ENCODE measurements at places on chromosomes 2 and 18. TPM values are rescaled to one million over a fixed set of nuclear protein-coding genes. Genes with fewer than 3 reads are reported as not detected.

DNA sequence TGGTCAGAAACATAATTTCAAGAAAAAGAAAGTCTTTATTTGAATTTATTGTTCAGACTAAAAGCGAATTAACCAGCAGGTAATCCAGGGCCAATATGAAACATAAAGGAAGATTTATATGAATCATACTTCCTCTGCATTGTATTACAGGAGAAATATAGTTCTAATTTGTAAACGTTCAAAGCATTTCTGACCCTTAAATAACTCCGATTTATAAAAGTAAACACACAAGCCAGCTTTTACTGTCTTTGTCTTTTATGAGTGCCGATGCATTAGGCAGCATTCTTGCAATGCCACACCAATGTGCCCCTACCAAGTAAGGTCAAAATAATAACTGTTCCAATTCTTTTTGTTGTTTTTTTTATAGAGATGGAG is 118.8 kb upstream of the RBBP8 start:
- H3K4me3 ChIP-seq, result no peak overlapping the region
- no peaks in the 10 kb centered on the region for H3K36me3 ChIP-seq
- no peak overlapping the region for H3K27ac ChIP-seq
- no peak for DNase-seq

- no peaks in the 10 kb centered on the region for H3K4me1 ChIP-seq
- no peak overlapping the region for H3K27ac ChIP-seq
- no peaks in the 10 kb centered on the region for H3K36me3 ChIP-seq
Observed at GRCh38 chr2:128817171-128817570, 498.5 kb upstream of the HS6ST1 start.

GRCh38 chr2:42566025-42566424 is 2.4 kb upstream of the MTA3 start:
- peak overlapping the region; percentile 5 for H3K4me3 ChIP-seq
- no peak for DNase-seq
- no peak overlapping the region for H3K27ac ChIP-seq
- peaks cover 4% of the 10 kb centered on the region for H3K36me3 ChIP-seq
- peaks cover 29% of the 10 kb centered on the region for H3K4me1 ChIP-seq

GRCh38 chr18:37314534-37314933 is 251.1 kb downstream of the CELF4 start:
- H3K27me3 ChIP-seq, result no peaks in the 10 kb centered on the region
- no peak overlapping the region for H3K4me3 ChIP-seq
- no peaks in the 10 kb centered on the region for H3K4me1 ChIP-seq
- no peaks in the 10 kb centered on the region for H3K36me3 ChIP-seq

- DNase-seq, result no peak
- H3K4me3 ChIP-seq, result no peak overlapping the region
- no peaks in the 10 kb centered on the region for H3K27me3 ChIP-seq
- peaks cover 6% of the 10 kb centered on the region for H3K36me3 ChIP-seq
Observed at GRCh38 chr2:63425079-63425416, 163.2 kb downstream of the WDPCP start.

DNA sequence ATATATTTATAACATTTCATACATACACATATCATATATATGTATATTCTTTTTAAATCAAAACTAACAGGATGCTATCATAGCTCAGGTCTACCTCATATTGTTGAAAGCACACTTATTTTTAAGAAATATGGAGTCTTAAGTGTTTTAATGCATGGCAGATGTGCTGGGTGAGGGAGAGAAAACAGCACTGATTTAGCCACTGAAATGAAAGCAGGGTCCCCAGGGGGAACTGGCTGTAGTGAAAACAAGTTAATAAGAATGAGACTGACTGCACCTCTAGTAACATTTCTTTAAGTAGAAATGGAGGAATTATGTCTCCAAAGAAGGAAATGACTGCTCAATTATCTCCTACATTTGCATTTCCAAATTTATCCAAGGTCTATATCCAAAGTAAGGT is 857.8 kb downstream of the DCDC2C start:
- no peak overlapping the region for H3K4me3 ChIP-seq
- H3K27me3 ChIP-seq, result no peaks in the 10 kb centered on the region
- H3K4me1 ChIP-seq, result no peaks in the 10 kb centered on the region
- H3K27ac ChIP-seq, result no peak overlapping the region

TNFAIP6 gene
- total RNA-seq, result not detected

COL6A3 gene
- total RNA-seq, result 12.0 TPM
